MCF 10A (cell line): ENCODE measurements at places on chromosomes 6 and 20.
A peak's percentile ranks its signal among the peaks of the same experiment; 100 is the strongest.

DNA sequence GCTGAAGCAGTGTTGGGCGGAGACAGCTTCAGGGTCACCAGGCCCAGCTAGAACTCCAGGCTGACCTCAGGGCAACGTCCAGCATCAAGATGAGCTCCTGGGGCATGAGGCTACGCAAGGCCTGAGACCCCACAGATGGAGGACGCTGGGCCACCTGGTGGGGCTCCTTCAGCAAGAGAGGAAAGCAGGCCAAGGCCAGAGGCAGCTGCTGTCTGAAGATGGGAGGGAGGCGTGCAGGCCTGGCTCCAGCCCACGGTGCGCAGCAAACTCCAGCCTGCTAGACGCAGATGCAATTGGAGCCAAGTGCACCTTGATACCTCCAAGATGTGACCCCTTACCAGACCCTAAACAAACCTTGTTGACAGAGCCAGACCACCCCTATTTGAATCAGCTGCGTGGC lies 220.9 kb upstream of the RREB1 start:
- DNase-seq, result no peak

DNA sequence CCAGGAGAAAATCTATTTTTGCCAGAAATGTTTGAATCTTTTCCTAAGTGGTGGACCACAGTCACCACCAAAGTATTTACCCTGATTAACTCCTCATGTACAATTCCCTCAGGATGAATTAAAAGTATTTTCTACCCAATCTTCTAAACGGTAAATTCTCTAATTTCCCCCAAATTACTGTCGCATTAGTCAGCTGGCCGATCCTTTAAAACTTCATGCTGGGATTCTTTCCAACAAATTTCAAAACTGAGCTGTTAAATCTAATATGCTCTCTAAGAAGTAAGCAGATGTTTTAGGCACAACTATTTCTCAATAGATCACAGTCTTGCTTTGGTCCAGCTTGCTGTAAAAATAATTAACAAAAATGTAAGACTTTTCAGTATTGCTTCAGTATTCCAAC lies 447.2 kb downstream of the FRK start:
- DNase-seq, result peak; percentile 41

- DNase-seq, result no peak
These were observed 123.5 kb upstream of the PREP start for GRCh38 chr6:105526225-105526872.

DNA sequence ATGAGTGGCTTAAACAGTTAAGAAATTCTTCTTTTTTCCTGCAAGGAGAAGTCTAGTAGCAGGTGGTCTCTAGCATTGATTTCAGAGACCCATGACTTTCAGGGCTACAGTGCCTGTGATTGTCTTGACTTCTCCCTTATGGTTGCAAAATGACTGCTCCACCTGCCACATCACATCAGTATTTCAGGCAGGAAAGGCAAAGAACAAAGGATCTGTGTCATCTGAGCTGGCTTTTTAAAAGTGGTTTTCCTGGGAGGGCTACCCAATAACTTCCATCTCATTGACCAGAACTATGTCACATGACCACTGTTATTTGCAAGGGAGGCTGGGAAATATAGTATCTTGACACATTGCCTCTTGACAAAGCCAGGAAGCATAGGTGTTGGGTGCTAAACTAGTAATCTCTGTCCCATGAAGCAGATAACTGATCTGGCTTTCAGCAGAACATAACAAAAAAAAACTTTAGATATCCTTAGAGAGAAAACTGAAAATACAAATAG lies 226.2 kb downstream of the DHX35 start:
- no peak for DNase-seq

DNA sequence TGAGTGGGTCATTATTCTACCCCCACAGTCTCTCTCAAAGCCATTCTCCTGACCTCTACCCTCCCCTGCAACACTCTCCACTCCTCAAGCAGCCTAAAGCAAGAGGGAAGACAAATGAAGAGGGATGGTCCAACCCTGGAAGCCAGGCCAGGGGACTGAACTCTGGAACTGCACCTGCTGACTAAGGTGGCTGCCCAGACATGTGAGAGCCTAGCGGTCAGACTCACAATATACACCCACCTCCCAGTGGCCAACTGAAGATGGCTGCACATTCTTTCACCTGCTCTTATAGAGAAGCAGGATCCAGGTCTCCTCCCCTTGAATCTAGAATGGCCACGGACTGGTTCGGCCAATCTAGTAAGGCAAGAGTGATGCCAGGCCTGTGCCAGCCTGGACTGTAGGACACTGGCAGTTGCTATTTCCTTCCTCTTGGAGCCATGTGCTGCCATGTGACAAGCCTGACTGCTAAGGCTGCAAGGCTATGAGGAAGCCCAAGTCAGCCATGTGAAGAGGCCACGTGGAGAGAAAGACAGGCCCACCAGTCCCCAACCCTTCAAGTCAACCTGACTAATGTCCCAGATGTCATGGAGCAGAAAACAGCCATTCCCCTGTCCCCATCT lies 31.8 kb downstream of the ACSS1 start:
- no peak for DNase-seq

GRCh38 chr6:129936329-129937165 lies 75.4 kb upstream of the TMEM244 start:
- peak; percentile 90 for DNase-seq

DNA sequence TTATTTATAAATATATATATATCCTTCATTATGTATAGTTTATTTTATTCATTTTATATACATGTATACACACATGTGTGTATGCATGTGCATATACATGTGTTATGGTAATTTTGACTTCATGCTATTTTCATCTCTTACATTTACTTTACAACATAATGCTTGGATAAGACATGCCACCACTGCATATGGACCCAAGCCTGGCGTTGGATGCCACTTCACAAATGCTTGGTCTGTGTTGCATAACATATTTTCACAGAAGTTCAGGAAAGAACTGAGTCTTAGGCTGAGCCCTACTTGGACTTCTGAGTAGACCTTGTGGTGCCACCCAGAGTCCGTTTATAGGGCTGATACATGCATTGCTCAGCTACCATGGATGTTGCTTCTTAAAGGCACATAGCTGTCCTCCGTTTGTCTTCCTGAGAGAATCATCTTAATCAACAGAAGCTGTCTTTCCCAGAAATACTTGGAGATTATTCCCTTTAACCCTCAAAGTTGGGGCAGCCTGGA lies 337.8 kb downstream of the BTBD3 start:
- peak; percentile 9 for DNase-seq

DNA sequence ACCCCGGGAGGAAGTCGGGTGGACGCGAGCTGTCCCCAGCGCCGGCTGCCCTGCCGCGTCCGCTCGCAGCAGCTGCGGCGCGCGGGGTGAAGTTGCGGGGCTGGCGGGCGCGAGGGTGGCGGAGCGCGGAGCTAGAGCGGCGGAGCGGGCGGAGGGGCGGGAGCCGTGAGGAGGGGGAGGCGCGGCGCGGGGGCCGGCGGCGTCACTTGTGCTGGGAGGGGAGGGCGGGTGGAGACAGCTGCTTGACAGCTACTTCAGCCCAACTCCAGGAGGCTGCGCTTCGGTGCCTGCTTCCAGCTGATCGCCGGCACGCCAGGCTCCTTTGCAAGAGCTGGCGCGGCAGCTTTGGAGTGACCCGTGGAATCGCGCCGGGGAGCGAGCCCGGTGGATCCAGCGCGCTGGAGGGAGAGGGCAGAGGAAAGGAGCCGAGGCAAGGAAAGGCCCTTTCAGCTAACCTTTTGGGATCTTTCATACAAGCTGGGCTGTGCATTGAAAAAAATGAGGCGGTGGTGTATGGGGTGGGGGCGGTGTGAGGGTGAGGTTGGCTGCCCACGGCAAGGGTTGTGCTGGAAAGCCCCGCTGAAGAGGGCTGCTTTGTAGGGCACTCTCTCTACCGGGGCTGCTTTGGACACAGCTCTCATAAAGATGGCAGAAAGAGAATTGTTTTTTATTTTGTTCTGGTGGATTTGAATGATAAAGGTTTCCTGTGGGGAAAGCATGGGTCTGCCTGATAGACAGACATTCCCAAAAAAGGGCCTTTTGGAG lies 24.6 kb downstream of the RIPOR2 start:
- peak; percentile 33 for DNase-seq

DNA sequence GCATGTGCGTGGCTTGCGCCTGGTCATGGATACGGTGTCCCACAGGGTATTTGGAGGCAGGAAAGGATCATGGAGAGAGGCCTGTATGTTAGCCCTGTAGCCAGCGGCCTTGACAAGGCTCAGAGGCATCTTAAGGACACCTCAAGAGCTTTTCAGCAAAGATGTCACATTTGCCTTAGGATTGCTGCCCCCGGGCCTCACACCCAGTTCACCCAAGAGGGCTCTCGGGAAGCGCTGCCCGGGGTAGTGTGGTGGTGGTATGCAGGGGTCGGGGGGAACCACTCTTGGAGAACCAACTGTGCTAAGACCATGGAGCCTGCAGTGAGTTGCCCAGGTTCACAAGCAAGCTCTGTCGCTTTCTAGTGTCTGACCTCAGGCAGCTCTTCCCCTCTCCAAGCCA lies 36.9 kb upstream of the VSTM2L start:
- no peak for DNase-seq

GRCh38 chr6:133805876-133806275 lies 83.0 kb upstream of the TCF21 start:
- no peak for DNase-seq

DNA sequence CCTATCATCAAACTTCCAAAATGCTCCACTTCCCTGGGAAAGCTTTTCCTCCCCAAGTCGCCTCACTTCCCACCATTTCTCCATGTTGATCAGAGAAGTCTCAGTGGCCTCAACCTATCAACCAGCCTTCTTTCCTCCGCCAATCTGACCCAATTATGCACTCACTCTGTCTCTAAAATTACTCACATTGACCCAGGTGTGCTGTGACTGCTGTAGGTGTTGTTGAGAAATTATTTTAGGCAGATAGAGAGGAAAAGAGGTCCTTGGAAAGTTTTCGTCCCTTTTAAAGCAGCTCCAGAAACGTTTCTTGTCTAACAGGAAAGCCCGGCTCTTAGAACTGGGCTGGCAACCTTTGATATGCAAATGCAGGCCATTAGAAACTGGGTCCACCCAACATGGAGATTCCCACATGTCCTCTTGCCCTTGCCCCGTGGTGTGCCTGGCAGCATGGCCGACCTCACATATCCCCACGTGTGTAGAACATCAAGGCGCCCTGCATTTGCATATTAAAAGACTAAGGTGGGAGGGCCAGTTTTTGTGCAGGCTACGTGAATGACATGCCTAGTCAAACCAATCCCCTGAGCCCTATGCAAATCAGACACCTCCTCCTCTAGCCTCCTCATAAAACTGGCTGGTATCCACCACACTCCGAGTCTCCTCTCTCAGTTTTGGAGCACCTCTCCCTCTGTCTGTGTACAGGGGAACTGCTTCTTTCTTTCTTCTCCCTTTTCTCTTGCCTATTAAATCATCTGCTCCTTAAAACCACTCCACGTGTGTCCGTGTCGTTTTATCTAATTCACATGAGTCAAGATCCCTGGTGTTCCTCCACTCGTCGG lies 12.9 kb downstream of the IPCEF1 start:
- DNase-seq, result peak; percentile 75

DNA sequence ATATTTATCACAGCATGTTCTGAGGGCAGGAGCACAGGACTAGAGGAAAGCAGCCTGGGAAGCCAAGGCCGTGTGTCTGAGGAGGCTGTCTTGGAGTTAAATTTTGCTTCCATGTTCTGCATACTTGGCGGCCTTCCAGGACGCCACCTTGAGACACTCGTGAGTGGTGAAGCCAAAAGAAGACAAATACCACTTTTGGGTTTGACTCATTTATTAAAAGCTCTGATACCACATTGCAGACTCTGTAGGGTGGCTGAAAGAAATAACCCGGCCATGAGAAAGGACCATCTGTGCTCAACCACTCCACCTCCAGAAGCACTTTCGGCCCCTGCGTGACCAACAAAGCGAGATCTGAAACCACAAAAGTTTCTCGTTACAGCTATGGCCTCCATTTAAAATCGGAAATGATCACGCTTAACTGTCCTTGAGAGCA lies 120.0 kb downstream of the TMEM242 start:
- DNase-seq, result no peak

DNA sequence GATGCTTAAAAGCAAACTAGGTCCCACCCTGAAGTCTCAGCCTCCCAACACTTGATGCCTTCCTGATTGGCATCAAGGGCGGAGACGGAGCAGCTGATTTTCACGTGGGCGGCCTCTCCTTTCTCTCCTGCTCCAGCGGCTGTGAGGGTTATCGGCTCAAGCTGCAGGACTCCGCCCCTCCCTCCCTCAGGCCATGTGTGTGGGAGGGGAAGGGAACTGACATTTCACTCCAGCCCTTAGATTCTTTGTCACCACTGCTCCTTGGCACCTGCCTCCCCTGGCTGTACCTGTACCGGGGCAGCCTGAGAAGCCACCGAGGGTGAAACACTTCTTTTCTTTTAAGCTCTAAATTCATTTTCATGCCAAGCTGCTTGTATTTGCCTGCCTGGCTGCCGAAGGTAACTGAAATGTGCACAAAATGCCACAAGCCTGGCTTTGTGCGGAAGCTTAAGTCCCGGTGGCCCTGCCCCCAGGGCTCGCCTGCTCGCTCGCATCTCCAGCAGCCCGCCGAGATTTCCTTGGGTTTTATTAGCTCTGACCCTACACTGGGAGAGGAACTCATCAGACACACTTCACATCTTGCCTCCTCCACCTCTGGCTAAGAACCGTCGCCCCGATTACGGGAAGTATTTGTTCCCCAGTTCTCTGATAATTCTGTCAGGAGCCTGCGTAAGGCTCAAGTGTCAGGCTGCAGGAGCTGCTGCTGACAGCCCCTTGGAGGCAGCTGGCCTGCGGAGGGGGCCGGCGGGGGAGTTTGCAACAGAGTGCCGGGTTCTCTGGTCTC lies 9.6 kb upstream of the CPNE5 start:
- DNase-seq, result no peak

DNA sequence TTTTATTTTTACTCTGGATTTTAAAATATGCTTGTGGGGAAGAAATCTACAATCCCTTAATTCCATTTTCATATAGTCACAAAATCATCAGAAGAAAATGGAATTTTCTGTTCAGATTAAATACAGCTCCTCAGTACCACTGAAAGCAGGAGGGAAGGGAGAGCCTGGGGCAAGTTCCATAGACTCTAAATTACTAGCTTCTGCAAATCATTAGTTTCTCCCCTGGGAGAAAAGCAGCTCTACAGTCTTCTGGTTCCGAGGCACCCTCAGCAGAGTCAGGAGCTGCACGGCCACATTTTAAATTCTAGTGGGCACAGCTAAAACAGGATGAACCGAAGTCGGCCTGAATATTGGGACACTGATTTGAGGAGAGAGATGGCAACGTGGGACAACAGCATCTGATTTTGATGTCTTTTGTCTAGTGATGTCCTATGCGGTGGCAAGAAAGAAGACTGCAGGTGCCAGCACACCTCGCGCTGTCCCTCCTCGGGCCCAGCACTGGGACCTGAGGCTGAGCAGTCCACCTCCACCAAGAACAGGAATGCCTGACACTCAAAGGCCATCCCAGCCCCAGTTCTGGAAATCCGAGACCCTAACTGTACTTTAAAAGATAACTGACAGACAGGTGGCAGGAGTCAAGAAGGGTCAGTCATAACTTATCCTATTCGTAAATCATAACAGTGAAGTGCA lies 90.7 kb downstream of the FOXC1 start:
- DNase-seq, result no peak

DNA sequence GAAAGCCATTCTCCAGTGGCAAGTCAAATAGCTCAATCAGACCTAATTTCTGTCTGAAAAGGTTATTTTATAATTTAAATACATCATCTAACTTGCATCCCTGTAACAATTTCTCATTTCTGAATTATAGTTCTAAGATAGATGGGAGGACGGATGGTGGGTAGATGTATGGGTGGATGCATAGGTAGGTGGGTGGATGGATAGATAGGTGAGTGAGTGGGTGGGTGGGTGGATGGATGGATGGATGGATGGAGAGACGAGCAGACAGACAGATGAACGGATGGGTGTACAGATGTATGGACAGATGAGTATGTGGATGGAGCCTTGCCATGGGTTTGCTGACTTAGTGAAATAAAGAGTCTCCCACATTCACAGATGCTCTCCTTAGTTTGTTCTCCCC lies 20.0 kb downstream of the PDE10A start:
- no peak for DNase-seq
